Lung (tissue), 17 donors: ENCODE measurements at places on chromosomes 2 and 18.

DNA sequence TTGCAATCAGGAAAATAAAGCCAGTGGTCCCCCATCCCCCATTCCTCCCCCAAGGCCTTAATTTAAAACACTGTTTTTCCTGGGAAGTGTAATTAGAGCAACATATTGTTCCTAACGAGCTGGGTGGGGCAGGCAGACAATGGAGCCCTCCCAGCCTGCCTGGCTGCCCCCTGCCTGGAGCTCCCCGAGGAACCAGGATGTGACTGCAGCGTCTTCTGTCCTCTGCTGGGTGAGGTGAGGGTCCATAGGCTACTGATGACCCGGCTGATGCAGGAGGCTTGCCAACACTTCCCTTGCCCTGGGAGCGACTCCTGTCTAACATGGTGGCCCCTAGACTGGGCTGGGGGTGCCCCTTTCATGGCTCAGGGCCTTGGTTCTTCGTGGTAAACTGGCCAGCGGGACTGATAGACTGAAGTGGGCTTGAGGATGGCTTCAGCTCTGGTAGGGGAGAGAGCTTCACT lies 152.4 kb downstream of the DYSF start:
- H3K4me3 ChIP-seq: no peak overlapping the region
- peaks cover 3% of the 10 kb centered on the region for H3K36me3 ChIP-seq
- peak; percentile 10 for DNase-seq
- H3K27me3 ChIP-seq: no peaks in the 10 kb centered on the region

- DNase-seq: peak; percentile 68
- H3K4me3 ChIP-seq: peak overlapping the region; percentile 37
- peaks cover 62% of the 10 kb centered on the region for H3K27me3 ChIP-seq
- H3K4me1 ChIP-seq: no peaks in the 10 kb centered on the region
These were observed 147.4 kb downstream of the MEIS1 start for GRCh38 chr2:66582104-66582986.

DNA sequence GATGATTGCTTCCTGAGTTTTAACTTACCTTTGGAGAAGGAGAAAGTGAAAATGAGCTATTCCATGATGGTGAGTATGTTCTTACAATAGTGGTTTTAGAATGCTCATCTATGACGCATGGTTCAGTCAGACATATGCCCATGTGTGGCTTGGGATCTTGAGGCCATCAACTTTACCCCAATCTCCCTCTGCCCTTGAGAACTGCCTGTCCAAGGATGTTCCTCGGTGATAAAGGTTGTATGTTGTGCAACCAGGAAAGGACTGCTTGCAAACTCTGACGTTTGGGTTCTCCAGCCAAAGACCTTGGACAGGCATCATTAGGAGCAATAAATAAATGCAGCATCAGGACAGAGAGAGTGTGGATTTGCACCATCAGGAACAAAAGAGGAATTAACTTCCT lies 165.0 kb downstream of the ZEB2 start:
- no peaks in the 10 kb centered on the region for H3K36me3 ChIP-seq
- no peak overlapping the region for H3K27ac ChIP-seq
- DNase-seq: no peak

DNA sequence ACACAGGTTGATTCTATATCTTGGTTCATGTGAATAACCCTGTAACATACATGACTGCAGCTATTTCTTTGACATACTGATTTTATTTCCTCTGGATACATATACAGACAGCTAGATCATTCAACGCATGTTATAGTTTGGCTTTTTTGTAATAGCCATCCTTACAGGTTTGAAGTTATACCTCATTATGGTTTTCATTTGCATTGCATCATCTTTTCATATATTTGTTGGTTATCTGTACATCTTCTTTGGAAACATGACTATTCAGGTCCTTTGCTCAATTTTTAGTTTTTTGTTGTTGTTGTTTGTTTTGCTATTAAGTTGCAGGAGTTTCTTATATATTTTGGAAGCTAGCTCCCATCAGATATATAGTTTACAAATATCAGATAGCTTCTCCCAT lies 276.2 kb upstream of the NETO1 start:
- H3K4me1 ChIP-seq: no peaks in the 10 kb centered on the region
- no peaks in the 10 kb centered on the region for H3K27me3 ChIP-seq
- H3K36me3 ChIP-seq: no peaks in the 10 kb centered on the region
- no peak for DNase-seq
- H3K4me3 ChIP-seq: no peak overlapping the region

DNA sequence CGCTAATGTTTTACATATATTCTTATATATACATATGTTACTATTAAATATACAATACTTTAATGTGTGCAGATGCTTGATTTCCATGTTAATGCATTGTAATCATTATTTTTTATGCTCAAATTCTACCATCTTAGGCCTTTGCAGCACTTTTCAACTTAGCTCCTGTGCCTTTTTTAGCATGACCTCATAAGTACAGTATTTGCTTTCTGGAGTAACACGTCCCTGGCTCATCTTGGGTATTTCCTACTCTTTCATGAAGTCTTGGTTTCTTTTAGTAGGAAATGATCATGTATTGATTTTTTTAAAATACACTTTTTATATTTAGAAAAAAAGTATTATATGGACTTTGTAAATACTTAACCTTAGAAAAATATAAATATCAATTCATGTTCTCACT lies 36.5 kb downstream of the CAB39 start:
- no peak for DNase-seq
- no peak overlapping the region for H3K4me3 ChIP-seq
- no peak overlapping the region for H3K27ac ChIP-seq
- no peaks in the 10 kb centered on the region for H3K27me3 ChIP-seq
- H3K36me3 ChIP-seq: no peaks in the 10 kb centered on the region

DNA sequence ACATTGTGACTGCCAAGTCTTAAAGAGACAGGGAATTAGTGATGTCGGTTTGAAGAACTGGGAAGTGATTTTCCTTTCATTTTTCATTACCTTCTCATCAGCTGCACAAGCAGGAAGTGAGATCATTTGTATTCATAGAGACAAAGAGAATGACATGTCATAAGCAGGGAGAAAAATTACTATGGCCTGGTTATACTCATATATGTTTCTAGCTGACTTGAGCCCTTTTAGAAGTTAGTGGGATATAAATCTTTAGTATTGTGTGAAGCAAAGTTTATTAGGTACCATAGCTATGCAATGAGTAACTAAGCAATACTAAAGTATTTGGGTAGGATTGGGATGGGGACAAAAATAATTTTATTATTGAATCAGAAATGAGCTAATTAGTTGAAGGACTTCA lies 284.1 kb downstream of the PID1 start:
- DNase-seq: no peak
- H3K4me3 ChIP-seq: no peak overlapping the region
- H3K27me3 ChIP-seq: no peaks in the 10 kb centered on the region

- no peak for DNase-seq
- no peak overlapping the region for H3K4me3 ChIP-seq
- no peaks in the 10 kb centered on the region for H3K4me1 ChIP-seq
- H3K27me3 ChIP-seq: no peaks in the 10 kb centered on the region
These were observed 372.8 kb downstream of the CLIP4 start for GRCh38 chr2:29487967-29488555.

DNA sequence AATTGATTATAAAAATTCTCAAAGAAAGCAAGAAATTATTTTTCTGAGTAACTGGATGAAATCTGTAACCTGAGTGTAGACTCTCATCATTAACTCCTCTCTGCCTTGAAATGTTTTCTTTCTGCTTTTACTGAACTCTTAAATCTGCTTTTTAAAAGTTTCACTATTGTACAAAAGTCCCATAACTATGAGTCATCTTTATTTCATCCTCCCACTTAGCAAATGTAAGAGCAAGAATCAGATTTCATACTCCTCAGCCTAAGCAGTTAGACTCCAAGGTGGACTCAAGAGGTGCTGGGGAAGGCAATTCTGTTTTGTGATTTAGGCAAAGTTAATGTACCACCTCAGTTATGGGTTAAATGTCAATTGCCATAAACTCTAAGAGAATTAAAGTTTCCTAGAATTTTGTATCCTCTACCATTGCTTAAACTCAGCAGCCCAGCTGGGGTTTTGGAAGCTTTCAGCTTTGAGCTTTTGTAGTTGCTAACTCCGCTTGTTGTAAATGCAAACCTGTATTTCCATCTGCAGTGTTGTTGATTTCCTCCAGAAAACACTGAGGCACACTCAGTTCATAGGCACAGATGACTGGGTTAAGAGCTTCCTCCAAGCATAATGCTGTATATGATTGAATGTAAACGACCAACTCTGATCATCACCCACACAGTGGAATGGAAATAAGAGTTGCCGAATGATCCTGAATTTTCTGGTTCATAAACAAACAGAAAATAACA lies 268.8 kb downstream of the ARHGAP15 start:
- no peak overlapping the region for H3K27ac ChIP-seq
- H3K27me3 ChIP-seq: no peaks in the 10 kb centered on the region
- DNase-seq: no peak
- H3K4me3 ChIP-seq: no peak overlapping the region

- H3K36me3 ChIP-seq: peaks cover 6% of the 10 kb centered on the region
- H3K27me3 ChIP-seq: no peaks in the 10 kb centered on the region
- H3K27ac ChIP-seq: peak overlapping the region; percentile 29
- peak; percentile 32 for DNase-seq
- peaks cover 7% of the 10 kb centered on the region for H3K4me1 ChIP-seq
These were observed 1.3 kb upstream of the BAZ2B start for GRCh38 chr2:159617646-159618045.

DNA sequence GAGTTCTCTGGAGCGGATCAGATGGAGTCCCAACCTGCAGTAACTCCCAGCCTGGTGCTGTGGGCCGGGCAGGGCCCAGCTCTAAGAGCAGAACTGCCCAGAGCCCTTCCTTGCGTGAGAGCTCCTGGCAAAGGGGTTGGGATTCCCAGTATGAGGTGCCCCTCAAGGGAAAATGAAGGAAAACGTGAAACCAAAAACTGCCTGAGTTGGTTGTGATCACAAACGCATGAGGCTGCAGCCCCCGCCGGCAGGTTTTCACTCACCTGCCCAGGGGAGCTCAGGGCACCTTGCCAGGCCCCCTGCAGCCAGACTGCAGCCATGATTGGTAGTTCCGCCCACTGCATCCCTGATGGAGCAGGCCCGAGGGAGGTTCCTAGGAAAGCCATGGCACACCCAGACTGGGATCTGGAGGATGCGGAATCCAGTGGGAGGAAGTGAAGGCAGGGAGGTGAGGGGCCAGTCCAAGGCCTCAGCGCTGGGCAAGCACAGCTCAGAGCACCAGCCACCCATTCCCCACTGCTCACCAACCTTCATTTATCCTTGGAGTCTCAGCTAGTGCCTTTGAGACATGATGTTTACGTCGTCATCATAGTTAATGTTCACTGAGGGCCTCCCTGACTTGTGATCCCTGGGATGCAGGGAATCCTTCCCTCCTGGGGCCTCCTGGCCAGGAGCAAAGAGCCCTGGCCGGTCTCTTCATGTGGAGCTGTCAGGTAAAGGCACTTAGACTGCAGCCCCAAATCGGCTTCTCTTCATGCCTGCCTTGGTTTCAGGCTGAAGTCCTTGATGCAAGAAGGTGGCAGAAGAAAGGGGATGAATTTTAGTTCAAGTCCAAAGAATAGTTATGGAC lies 103.2 kb downstream of the INHBB start:
- H3K27ac ChIP-seq: no peak overlapping the region
- H3K36me3 ChIP-seq: no peaks in the 10 kb centered on the region
- no peak overlapping the region for H3K4me3 ChIP-seq
- no peak for DNase-seq
- no peaks in the 10 kb centered on the region for H3K4me1 ChIP-seq
- H3K27me3 ChIP-seq: peaks cover 3% of the 10 kb centered on the region

DNA sequence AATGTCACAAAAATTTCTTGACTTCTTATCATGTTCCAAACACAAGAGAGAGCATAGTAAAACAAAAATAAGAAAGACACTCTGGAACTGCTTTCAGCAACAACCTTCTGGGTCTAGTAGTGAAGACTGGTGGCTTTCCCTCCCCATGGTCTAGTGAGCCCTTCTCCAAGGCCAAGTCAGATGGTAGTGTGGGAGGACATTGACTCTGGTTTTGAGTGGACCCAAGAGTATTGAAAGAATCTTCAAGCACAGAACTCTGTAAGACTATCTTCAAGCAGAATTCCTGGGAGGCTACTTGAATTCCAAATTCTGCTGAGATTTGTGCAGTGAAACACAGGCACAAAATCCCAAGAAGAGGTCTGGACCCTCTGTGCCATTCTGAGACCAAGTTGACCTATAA lies 21.1 kb downstream of the ANTXR1 start:
- H3K36me3 ChIP-seq: no peaks in the 10 kb centered on the region
- H3K27ac ChIP-seq: no peak overlapping the region
- no peaks in the 10 kb centered on the region for H3K4me1 ChIP-seq
- no peaks in the 10 kb centered on the region for H3K27me3 ChIP-seq
- H3K4me3 ChIP-seq: no peak overlapping the region

GRCh38 chr2:120109186-120110061 lies 96.5 kb downstream of the EPB41L5 start:
- DNase-seq: peak; percentile 44
- H3K27me3 ChIP-seq: no peaks in the 10 kb centered on the region
- H3K27ac ChIP-seq: no peak overlapping the region
- peaks cover 18% of the 10 kb centered on the region for H3K36me3 ChIP-seq

- peaks cover 29% of the 10 kb centered on the region for H3K4me1 ChIP-seq
- H3K27me3 ChIP-seq: no peaks in the 10 kb centered on the region
- no peaks in the 10 kb centered on the region for H3K36me3 ChIP-seq
- H3K27ac ChIP-seq: peak within 1 kb of the TSS; percentile 89
These were observed 46.3 kb upstream of the CCDC150 start for GRCh38 chr2:196592911-196593881.

- H3K27me3 ChIP-seq: no peaks in the 10 kb centered on the region
- no peak overlapping the region for H3K4me3 ChIP-seq
- H3K27ac ChIP-seq: no peak overlapping the region
- no peaks in the 10 kb centered on the region for H3K4me1 ChIP-seq
These were observed 12.3 kb downstream of the CYS1 start for GRCh38 chr2:10067881-10068280.

DNA sequence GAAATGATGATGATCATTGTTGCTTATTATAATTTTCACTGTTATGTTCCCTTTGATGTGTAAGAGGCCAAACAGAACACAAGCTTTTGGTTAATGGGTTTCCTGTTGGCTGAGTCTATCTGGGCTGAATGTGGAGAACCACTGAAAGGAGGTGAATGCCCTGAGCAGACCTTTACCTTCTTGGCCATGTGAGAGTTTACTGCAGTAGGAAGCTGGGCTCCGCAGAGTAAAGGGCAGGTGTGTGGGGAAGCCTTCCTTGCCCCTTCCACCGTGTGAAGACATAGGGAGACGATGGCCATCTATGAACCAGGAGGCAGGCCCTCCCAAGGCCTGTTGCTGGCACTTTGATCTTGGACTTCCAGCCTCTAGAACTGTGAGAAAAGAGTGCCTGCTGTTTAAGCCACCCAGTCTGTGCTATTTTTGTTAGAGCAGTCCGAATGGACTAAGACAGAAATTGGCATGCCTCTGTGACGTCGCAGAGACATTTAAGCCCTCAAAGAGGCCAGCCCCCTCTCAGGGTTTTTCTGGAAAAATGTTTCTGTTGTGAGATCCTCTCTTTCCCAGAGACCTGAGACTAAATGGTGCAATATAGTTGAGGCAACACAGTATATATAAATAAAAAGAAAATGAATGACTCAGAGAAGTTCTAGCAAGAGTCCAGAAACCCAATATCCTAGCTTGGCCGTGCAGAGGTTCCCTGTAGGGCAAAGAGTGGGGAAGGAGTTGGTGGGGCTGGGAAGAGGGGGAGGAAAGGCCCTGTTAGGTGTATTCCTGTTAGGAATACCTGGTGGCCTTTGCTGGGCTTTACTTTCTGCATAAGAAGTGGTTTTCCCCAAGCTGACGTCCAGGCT lies 121.9 kb upstream of the LGALSL start:
- H3K27me3 ChIP-seq: no peaks in the 10 kb centered on the region
- no peak overlapping the region for H3K4me3 ChIP-seq
- DNase-seq: peak; percentile 69
- H3K27ac ChIP-seq: peak overlapping the region; percentile 74
- H3K36me3 ChIP-seq: no peaks in the 10 kb centered on the region

GRCh38 chr2:36530983-36531354 lies 67.0 kb downstream of the FEZ2 start:
- H3K27me3 ChIP-seq: no peaks in the 10 kb centered on the region
- DNase-seq: no peak
- H3K4me3 ChIP-seq: no peak overlapping the region
- no peaks in the 10 kb centered on the region for H3K4me1 ChIP-seq
